ENCODE measurements at places on chromosomes 4 and X.

DNA sequence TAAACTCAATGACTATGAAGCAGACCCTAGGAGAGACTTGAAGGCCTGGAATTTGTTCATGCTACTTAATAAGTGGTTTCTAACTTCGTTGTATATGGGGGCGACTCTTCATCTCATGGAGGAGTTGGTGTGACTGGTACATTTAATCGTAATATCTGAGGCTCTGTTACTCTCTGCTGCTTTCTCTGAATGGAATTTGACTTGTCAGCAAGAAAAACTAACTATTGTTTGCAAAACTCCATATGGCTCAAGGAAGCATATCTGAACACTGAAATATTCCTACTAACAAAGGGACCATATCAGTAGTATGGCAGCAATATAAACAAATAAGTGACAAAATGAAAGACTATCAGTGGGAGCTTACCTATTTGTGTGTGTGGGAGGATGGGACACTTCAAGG is 132.0 kb upstream of the RPS6KA6 start:
- DNase-seq: no peak

DNA sequence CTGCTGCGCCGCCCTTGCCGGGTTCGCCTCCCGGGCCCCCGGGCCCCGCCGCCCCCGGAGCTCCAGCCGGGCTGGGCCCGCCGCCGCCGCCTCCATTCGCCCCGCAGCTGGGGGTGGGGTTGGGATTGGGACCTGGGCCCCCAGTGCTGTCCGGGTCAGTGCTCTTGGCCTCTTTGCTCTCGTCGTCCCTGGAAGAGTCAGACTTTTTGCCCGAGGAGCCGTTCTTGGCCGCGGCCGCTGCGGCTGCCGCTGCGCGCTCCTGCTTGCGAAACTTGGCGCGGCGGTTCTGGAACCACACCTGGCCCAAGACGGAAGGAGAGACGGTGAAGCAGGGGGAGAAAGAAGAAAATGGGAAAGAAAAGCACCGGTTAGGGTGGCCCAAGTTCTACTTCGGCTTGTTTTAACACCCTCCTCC is 2.5 kb downstream of the PHOX2B start:
- no peak for DNase-seq

GRCh38 chrX:154355776-154356140 is 18.7 kb downstream of the FLNA start:
- no peak for DNase-seq

- DNase-seq: no peak
Measured at GRCh38 chr4:80302616-80303223, 32.8 kb upstream of the CFAP299 start.

DNA sequence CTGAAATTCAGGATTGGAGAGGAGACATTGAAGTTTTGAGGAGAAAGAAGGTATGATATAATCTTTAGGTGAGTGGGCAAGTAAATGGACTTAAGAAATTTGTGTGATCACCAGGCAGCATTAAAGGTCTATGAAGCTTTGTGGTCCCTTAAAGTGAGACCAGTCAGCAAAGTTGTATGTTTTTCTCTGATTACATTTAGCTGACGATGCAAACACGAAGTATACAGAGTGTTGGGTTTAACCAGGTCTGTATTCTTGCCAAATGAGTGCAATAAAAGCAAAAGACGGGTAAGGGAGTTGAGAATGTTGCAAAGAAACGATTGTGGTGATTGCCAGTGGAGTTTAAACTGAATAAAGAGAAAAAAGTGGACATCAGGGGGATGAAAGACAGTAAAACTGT is 11.6 kb upstream of the YIPF6 start:
- no peak for DNase-seq

DNA sequence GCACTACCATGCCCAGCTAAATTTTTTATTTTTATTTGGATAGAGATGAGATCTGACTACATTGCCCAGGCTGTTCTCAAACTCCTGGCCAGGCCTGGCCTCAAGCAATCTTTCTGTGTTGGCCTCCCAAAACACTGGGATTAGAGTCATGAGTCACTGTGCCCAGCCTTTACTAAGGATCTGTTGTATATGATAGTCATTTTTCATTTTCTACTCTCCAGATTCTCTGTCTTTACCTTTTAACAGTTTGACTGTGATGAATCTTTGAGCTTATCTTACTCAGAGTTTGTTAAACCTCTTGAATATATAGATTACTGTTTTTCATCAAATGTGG is 161.8 kb downstream of the FNIP2 start:
- DNase-seq: no peak

- DNase-seq: no peak
Measured at GRCh38 chr4:53863736-53864365, 200.6 kb downstream of the CHIC2 start.

DNA sequence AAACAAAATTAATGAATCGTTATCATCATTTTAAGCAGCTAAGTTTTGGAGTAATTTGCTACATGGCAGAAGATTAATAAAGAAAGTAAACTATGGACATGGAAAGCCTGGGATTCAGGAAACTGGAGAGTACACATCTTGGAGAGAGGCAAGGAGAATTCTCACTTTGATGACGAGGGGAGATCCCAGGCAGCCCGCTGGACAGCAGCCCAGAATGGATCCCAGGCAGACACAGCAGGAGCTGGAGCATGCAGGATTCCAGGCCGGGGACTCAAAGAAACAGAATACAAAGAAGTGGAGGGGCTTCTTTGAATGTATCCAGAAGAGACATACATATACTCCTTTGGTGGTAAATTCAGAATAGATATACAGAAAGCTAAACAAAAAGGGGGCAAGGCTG is 118.0 kb upstream of the ATP6AP2 start:
- DNase-seq: no peak

DNA sequence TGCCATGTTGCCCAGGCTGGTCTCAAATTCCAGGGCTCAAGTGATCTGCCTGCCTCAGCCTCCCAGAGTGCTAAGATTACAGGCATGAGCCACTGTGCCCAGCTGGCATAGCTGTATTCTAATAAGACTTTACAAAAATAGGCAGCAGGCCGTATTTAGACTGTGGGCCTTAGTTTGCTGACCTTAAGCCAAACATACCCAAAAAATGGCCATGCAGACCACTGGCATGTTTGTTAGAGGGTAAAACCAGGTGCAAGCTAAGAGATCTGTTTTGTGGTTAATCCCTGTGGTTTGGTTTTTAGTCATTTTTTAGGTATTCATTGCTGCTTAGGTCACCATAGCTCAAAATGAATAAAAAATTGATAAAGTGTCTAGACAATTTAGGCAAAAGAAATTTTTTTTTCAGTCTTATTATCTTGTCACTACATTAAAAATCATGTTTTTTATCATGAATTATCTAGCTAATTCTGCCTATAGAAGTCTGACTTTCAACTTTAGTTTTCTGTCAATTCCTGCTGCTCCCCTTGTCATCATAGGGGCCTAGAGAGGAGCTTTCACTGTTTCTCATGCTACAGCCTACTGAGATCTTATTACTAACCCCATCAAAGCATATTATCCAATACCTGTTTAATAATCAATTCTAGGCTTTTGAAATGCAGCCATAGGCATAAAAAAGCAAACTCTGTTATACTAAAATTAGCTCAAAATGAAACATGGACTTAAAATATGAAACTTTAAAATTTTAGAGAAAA is 7.5 kb upstream of the SPINK2 start:
- no peak for DNase-seq

GRCh38 chrX:153554519-153555167 is 37.2 kb downstream of the ATP2B3 start:
- peak; percentile 50 for DNase-seq

DNA sequence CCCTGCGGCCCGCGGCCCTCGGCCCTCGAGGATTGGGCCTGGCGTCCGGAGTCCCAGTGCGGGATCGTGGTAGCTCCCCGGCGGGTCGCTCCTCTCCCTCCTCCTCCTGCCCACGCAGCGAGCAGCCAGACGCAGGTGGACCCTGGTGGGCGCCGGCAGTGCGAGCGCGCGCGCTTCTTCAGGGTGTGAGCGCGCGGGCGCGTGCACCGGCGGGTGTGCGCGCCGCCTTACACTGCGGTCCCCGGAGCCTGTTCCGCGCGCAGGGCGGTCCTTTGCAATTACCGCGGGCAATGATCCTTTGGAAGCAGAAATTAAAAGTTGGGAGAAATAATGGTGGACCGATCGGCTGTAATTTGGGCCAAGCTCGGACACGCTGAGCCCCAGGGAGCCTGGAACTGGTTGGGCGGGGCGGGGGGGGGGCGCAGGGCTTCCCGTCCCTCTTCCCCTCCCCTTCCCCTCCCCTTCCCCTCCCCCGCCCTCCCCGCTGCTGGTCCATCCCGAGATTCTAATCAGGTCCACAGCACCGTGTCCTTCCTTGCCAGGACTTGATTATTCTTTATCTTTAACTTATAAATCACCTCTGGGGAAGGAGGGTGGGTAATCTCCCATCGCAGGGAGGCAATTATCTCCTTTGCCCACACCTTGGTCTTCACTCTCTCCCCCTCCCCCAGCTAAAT is 1.6 kb upstream of the NKX1-1 start:
- DNase-seq: no peak

GRCh38 chr4:133623847-133624246 is 474.8 kb downstream of the PCDH10 start:
- DNase-seq: no peak

DNA sequence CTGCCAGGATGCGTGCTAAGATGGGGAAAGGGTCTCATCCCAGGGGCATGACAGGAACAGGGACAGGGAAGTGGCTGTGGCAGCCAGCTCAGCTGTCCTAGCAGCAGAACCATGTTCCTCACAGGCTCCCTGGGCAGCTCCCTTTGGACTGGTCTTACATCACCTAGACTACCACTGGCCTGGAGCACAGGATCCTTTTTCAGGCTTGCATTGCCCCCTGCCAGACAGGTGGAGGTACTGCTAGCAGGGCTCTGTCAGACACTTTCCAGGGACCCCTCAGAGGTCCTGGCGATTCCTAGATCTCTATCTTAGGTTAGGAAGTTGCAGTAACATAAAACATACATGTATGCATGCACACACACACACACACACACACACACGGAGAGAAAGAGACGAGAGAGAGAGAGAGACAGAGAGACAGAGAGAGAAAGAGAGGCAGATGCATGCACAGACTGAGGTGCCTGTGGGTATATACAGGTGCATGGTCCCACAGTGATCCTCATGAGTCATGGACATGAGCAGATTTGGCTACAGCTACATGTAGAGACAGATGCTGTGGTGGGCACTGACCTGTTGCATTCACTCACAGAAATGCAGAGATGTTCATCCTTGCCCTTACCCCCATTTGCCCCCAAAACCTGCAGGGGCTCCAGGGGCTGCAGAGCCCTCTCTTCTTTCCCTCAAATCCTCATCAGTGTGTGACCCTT is 63.6 kb downstream of the STARD8 start:
- DNase-seq: peak; percentile 45

GRCh38 chr4:158599150-158599549 is 72.5 kb downstream of the C4orf46 start:
- DNase-seq: no peak

- no peak for DNase-seq
Measured at GRCh38 chrX:152177497-152178269, 39.3 kb upstream of the MAGEA10 start.

GRCh38 chr4:113471146-113471860 is 290.2 kb downstream of the CAMK2D start:
- DNase-seq: no peak

DNA sequence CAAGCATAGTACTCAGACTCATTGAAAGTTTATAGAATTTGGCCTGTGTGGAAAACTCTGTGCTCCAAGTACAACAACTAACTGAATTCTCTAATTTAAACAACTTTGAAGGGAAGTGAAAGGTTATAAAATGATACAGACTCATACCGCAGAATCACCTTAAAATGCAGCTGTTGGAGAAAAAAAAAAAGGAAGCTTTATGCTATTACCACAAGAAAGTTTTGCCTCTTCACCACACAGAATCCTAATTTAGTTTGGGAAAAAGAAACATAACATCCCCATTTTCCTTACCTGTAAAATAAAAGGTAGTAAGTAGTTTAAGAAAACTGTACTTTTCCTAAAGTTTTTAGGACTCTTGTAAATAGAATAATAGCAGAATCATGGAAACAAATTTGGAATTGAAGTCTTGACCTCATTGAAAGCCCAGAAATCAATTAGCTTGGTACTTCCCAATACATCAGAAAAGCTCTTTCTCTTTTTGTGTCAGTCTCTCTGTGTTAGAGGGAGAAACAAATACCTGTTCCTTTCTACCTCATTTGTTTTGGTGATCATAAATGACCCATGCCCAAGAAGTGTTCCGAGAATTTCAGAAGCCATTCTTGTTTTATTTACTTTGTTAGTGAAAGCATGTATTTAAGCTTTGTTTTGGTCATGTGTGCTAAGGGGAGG is 78.8 kb downstream of the NFKB1 start:
- no peak for DNase-seq

GRCh38 chr4:189143263-189143952 is 797.3 kb upstream of the FRG1 start:
- DNase-seq: no peak

DNA sequence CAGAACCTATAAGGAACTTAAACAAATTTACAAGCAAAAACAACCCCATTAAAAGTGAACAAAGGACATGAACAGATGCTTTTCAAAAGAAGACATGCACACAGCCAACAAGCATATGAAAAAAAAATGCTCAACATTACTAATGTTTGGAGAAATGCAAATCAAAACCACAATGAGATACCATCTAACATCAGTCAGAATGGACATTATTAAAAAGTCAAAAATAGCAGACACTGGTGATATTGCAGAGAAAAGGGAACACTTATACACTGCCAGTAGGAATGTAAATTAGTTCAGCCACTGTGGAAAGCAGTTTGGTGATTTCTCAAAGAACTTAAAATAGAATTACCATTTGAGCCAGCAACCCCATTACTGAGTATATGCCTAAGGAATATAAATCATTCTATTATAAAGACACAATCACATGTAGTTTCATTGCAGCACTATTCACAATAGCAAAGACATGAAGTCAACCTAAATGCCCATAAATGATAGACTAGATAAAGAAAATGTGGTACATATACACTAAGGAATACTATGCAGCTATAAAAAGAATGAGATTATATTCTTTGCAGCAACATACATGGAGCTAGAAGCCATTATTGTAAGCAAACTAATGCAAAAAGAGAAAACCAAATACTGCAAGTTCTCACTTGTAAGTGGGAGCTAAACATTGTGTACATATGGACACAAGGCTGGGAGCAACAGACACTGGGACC is 1509.4 kb downstream of the TECRL start:
- DNase-seq: no peak

DNA sequence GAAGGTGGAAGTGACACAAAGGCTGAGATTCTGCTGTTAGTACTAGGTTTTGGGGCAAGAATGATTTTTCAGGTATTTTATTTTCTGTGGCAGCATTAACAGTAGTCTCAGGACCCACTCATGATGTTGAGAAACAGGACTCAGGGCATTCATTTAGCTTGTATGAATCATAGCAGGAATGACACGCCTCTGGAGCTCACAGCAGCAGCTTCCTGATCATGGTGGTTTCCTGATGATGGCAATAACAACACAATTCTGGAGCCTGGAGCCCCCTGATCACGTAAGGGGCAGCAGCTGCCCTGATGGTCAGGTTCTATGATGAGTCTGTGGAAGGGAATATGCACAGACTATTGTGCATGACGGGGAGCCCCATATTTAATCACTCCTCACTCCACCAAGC is 47.0 kb downstream of the TASL start:
- DNase-seq: no peak

GRCh38 chrX:16114611-16115010 is 8.8 kb upstream of the GRPR start:
- no peak for DNase-seq

- DNase-seq: no peak
Measured at GRCh38 chr4:94378047-94378446, 35.4 kb upstream of the HPGDS start.
